Caco-2 (cell line): ENCODE measurements at places on chromosomes 5 and 9. TPM values are rescaled to one million over a fixed set of nuclear protein-coding genes. Genes with fewer than 3 reads are reported as not detected.

- no peak for DNase-seq
Observed at GRCh38 chr5:109594217-109594616, 95.5 kb upstream of the MAN2A1 start.

GRCh38 chr9:112535301-112535700 lies 48.7 kb downstream of the KIAA1958 start:
- no peak for DNase-seq

GRCh38 chr5:67065237-67065636 lies 131.4 kb downstream of the CD180 start:
- no peak for DNase-seq

ANKRD18B gene
- total RNA-seq = 2.2 and 3.9 TPM in 2 replicates

DNA sequence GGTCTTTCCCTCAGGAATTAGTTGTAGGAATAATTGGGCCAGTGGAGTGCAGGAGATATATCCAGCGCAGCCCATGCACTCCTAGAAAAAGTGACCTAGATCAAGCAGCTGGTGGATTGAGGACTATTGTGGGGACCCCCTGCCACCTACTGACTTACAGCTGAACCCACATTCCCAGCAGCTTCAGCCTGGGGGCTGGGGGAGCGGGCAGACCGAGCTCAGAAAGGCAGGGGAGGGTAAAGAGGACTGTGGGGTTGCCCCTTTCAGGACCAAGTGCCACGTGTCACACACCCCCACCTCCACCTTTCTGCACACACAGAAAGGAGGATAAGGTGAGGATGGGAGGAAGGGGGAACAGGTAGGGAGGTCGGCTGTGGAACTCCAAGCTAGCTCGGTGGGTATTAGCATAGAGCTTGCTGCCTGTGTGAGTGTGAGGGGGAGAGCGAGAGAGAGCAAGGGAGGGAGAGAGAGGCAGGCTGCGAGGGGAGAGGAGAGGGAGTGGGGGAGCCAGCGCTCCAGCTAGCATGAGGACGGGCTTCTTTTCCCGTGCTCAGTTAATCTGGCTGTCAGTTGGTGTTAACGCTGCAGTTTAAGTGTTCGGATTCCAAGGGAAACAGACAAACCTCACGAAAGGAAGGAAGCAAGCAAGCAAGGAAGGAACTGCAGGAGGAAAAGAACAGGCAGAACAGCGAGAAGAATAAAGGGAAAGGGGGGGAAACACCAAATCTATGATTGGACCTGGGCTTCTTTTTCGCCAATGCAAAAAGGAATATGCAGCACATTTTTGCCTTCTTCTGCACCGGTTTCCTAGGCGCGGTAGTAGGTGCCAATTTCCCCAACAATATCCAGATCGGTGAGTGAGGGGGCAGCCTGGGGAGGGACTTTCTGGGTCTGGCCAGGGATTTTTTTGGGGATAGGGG lies at the start of gene GRIA1:
TSS of gene GRIA1 (plus strand) at position 553 of the 920 bp plus-strand sequence.
- no peak for DNase-seq
